ENCODE measurements at places on chromosomes 11 and 22.
A peak's percentile ranks its signal among the peaks of the same experiment; 100 is the strongest.

DNA sequence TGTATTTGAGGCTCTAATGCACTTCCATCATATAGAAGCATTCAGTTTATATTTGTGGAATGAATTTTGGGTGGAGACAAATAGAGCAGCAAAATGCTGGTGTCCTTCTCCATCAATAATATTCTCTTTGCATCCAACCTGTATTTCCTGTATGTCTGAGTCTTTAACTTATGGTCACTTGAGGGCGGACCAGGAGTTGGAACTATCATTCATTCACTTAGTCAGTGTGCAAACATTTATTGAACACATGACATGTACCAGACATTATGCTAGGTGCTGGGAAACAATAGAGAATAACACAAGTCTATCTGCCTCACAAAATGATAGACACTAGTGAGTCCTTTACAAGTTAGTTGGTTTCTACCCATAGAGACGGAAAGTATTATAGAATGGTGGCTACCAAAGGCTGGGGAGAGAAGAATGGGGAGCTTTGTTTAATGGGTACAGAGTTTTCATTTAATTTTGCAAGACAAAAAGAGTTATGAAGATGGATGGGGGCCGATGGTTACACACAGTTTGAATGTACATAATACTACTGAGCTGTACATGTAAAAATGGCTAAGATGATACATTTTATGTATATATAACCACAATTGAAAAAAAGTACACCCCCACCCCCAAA is 4.6 kb upstream of the TMEM123 start:
- DNase-seq: no peak

DNA sequence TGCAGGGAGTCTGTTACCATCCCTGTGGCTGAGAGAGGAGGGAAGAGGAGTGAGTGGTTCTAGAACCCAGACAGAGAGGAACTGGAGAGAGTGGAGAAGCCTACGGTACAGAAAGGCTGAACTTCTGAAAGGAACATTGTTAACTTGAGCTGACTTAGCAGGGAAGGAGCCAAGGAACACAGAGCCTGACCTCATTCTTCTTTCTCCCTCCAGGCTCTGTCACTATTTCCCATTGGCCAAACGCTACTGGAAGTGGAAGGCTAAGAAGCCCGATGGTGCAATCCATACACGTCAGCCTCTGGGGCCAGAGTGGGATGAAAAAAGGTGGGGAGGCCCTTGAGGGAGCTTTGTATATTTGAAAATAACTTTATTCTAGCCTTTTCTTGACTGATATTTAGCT is 16.5 kb upstream of the WT1 start:
- DNase-seq: no peak

- no peak for DNase-seq
Observed at GRCh38 chr11:1067812-1068496, 6.7 kb upstream of the MUC2 start.

- DNase-seq: peak; percentile 28
Observed at GRCh38 chr11:93842461-93842860, 8.0 kb downstream of the VSTM5 start.

GRCh38 chr11:71339396-71339881 is 87.1 kb upstream of the SHANK2 start:
- DNase-seq: no peak

DNA sequence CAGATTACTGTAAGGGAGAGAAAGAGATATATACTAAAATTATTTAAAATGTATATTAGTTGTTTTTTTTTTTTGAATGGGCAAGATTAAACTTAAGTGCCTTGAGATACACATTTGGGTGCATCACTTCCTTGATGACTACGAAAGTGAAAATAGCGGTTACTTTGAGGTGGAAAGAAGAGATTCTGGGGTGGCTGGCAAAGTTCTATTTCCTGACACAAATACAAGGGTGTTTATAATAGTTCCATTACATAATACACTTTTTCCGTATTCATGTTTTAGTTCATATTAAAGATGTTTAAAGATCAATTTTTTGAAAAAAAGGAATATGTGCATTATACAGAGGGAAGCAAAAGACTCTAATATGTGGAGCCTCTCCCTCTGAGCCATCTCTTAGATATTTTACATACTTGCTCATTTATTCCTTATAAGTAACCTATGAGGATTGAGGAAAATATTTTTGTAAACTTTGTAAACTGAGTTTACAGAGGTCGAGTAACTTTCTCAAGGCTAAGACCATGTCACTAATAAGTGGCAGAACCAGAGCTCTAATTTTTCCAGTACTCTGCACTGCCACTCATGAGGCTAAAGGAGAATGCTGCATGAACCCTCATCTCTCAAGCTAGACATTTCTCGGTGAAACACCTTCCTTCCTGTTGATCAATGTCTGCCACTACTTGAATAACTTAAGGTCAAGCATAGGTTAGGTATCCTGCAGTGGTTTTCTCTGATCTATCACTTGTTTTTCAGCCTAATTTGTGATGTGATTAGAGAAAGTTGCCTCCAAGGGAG is 58.6 kb downstream of the DDIAS start:
- no peak for DNase-seq

- no peak for DNase-seq
Observed at GRCh38 chr11:15816260-15816871, 540.0 kb downstream of the SOX6 start.

- no peak for DNase-seq
Observed at GRCh38 chr11:63012430-63012829, 3.2 kb downstream of the SLC22A8 start.

DNA sequence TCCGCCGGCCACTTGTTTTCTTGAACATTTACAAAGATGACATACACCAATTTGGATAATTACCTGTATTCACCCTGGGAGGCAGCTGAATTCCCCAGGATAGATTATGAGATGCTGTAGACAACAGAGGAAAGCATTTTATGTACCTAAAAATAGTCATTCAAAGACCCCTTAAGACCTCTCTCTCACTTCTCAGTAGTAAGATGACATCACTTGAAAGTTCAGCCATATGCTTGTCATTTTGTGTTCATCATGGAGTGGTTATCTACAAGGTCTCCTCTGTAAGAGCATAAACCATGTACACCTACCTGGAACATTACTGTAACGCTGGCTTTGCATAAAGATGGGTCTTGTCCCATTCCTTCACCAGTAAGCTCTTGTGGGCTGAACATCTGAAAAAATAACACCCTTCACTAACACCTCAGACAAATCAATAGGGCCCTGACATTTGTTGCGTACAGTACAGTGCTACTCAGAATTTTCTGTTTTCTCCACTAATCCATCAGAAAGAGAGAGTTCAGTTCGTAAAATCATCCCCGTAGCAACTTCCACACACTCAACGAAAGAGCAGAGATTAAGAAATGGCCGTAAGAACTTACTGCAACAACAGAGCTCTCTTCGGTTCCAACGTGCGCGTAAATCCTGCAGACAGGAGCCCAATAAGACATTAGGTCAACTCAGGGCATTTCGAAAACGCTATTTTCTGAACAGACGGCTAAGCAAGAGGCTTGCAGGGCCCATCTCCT is 15.6 kb upstream of the WDR74 start:
- DNase-seq: no peak

DNA sequence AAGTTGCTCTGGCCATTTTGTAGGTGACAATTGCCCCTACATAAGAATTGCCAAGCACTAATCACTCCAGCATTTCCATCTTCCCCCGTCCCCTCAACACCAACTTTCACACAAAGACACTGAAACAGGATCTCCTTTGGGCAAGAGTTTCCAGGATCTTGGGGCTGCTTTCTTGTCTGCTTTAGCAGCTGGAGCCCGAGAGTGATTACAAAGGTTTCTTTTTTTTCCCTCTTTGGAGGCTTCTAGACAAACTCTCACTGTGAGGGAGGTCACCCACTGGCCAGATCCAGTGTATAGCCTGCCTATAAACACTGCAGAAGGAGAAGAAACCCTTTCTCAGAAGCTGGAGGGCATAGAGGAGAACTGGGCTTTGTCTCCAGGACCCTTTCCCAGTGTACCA is 92.5 kb downstream of the APIP start:
- no peak for DNase-seq

DNA sequence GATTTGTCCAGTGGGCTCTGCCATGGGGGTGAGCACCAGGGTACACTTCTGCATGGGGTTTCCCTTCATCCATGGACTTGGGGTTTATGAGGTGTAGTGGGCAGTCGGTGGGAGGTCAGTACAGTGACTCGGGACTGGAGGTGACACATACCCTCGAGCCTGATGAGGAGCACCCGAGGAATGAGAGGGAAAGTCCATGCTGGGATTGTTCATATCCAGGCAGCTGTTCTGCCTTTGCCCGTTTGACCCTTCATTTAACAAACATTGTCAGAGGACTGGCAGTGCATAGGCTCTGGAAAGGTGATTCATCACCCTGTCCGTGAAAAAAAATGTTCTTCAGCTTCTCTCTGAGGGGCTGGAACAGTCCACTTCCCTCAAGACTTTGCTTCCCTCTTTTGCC is 2.7 kb downstream of the NAV2 start:
- DNase-seq: no peak

GRCh38 chr11:64318766-64319761 is 1.1 kb downstream of the PRDX5 start:
- DNase-seq: no peak

DNA sequence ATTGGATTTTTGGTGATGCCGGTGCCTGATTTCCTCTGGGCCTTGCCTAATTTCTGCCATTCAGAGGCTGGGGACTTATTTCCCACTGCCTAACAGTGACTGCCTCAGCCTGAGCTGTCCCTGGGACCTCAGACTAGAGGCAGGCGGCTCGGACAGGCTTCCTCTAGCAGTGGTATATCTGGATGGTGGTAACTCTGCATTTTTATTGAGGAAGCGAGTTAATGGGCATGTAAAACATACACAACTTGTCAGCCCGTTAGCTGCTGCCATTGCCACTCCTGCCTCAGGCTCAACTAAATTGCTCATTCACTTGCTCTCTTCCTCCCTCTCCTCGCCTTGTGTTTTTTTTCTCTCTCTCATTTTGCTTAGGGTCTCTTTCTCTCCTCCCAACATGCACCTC is 561.6 kb downstream of the BUD13 start:
- no peak for DNase-seq

GRCh38 chr11:113562981-113563461 is 87.8 kb upstream of the DRD2 start:
- DNase-seq: no peak

- no peak for DNase-seq
Observed at GRCh38 chr11:13734530-13734929, 66.1 kb downstream of the FAR1 start.

- DNase-seq: no peak
Observed at GRCh38 chr11:72380132-72380503, 54.2 kb downstream of the CLPB start.
